Activated CD4-positive, alpha-beta T cell treated with anti-CD3 and anti-CD28 coated beads, Interleukin-2, amount 50 U/mL, for 24 hours (primary cell): ENCODE measurements at places on chromosomes 4 and X.

GRCh38 chr4:73620115-73620792 lies at the start of gene RASSF6:
Gene RASSF6 (minus strand): TSS chr4:73620436. CDS start chr4:73611795, 8,641 bp downstream.
- DNase-seq: no peak

DNA sequence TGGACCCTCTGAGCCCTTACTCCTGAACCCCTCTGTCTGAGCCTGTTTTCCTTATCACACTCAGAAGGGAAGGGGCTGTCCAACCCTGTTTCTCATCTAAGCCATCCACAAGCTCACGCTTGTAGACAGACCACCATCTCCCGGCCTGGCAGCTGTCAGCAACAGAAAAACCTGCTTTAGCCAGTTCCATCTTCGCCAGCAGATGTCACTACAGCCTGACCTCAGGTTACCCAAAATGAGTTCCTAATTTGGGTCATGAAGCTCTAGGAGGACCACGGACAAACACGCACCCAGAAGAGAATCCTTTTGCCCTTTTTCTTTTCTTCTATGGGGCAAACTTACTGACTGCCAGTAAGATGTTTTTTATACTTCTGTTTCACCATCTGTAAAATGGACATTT lies 445.4 kb downstream of the BCOR start:
- DNase-seq: peak; percentile 11

GRCh38 chr4:41748571-41749475 lies at the start of gene PHOX2B:
Gene PHOX2B (minus strand): TSS chr4:41748725. CDS start chr4:41748610, 115 bp downstream.
- no peak for DNase-seq

GRCh38 chrX:65127842-65128241 lies 151.6 kb upstream of the ZC4H2 start:
- DNase-seq: no peak

- no peak for DNase-seq
These were observed 26.6 kb upstream of the MAML3 start for GRCh38 chr4:140180577-140180976.

DNA sequence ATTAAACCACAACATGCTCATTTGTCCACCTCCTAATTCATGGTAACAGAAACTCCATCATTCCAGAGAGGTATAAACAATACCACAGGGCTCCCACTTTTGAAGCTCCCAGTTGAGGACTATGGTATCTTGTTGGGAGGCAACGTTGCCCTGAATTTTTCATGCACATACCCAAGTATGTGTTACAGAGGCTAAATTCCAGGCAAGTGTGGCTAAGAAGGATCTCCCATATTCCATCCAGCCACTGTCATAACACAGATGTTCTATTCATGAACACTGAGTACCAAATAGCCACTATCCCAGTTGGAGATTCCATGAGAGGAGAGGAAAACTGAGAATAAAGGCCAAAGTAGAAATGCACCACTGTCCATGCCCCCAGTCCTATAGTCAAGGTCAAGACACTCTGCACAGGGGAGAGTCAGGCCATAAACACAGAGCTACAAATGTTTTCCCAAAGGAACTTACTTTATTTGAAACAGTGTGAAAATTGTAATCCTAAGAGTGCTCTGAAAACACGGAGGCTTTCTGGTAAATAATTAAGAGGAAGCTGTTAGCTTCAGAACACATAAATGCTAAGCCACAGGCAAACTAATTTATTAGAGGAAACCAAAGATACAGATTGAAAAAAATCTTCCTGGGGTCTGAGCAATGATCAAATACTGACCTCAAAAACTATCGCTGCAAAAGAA lies 42.4 kb upstream of the TMPRSS11B start:
- no peak for DNase-seq
